Omental fat pad (tissue), 4 donors: ENCODE measurements at places on chromosomes 3 and 15. TPM values are rescaled to one million over a fixed set of nuclear protein-coding genes. Genes with fewer than 3 reads are reported as not detected.

GRCh38 chr3:27312044-27312668, 57.0 kb downstream of the NEK10 start:
- no peak for DNase-seq

GRCh38 chr3:72266016-72266370, 481.0 kb upstream of the PROK2 start:
- DNase-seq, result no peak

GRCh38 chr15:99106417-99107220, 1.7 kb downstream of the SYNM start:
- no peak for DNase-seq

DNA sequence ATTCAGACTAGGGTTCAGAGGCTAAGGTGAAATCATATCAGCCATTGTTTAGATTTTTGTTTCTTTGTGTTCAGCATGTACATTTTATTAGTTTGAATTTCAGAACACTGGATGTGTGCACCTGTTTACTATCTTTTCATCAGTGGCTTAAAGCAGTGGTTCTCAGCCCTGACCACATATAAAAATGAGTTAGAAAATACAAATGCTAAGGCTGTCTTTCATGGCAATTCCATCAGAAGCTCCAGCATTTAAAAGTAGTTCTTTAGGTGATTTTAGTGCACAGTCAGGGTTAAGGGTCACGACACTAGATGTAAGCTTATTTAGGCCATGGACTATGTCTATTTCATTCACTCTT, 213.5 kb downstream of the NECTIN3 start:
- DNase-seq, result no peak

Gene GLDN
- 31.5 TPM for total RNA-seq

Gene UQCC5
- 7.5 TPM for total RNA-seq

DNA sequence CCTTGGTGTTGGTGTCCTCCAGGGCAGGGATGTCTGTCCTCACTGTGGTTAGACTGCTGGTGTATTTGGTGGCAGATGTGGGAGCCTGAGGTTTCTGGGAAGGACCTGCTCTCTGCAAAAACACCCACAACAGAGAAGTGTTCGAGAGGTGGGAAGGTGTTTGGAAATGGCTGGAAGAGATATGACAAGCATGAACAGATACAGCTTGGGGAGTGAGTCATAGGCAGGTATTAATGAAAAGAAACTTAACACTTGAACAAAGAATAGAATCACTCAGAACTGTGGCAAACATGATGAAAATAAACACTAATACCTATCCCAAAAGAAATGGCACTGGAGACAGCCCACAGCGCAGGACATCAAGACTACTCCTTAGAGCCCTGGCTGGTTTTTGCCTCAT, 192.4 kb upstream of the RORA start:
- DNase-seq, result no peak

Gene ARNT2
- total RNA-seq, result 3.2 TPM

DNA sequence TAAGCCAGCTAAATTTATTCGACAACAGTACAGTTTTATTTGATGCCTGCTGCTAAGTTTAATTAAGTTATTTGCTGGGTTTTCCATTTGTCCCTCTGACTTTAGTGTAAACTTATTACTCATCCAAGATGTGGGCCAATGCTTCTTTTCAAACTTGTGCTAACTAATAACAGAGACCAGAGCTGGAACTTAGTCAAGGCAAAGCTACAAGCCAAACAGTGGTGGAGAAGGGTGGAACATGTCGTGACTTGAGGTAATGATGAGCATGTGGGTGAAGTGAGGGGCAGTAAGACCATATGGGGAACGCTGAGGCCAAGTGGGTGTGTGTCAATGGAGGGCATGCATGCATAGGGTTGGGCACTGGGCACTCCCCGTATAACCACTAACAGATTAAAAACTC, 63.9 kb downstream of the NMD3 start:
- no peak for DNase-seq

Gene RCCD1
- total RNA-seq, result 2.6 TPM

Gene ANKRD34C
- not detected for total RNA-seq

DNA sequence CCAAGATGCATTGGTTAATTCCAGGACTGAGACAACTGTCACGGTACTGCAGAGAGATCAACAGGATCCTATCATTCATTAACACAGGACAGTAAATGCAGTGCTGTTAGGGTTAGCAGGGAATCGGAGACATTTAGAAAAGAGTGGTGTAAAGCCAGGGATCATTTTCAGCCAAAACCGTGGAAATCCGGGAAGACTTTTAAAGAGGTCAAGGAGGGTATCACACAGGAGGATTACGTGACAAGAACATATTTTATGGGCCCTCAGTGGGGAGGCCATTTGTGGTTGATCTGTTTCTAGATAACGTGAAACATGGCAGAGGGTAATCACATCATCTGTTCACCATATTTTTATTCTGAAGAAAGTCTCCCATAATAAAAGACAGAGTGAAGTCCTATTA, 216.1 kb downstream of the PTPRG start:
- no peak for DNase-seq

DNA sequence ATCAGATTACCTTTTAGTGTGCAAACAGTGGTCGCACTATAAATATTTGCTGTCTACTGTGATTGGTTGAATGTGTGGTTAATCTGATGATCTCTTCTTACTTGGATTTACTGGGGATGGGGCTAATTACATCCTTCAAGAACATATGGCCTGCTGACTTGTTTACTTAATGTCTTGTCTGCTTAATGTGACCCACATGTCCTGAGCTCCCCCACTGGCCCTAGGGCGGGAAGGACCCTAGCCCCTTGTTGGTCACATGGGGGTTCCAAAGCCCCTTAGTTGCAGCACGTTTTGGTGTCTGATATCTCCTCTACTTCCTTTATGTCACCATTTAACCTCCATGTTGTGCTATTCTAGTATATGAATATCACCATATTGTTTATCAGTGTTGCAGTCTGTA, 17.8 kb upstream of the P2RY12 start:
- DNase-seq, result no peak
